ENCODE measurements at places on chromosomes 11 and 22.

DNA sequence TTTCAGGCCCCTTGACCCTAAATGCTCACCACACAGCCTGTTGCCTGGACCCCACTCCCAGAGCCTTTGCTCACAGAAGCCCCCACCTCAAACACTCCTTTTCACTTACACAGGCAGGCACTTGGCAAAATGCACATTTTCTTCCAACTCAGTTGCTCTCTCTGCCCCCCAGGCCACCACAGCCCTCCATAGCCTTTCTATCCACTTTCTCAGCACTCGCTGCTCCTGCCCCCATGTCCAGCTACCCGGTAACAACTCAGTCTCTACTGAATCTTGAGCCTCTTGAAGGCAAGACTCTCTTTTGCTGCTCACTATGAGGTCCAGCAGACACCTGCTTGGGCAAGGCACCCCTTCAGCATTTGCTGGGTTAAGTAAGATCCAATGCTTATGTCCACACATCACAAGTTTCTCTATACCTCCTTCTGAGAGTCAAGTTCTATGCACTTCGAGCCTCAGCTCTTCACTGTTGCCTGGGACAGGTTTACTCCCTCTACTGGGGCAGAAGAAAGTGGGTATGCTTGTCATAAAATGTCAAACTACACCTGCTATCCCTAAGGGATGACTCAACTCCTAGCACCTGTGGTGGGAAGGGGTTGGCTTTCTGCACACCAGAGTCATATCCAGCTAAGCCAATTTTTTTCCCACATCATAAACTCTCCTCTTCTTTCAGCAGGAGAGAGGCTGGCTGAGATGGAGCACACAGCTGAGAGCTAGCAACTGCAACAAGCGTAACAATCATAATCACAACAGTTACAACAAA is 36.9 kb downstream of the MORC2 start:
- DNase-seq: no peak

GRCh38 chr22:50314455-50315288 is 7.2 kb upstream of the PLXNB2 start:
- no peak for DNase-seq

GRCh38 chr11:93189462-93189861 is 8.3 kb downstream of the SLC36A4 start:
- DNase-seq: no peak

GRCh38 chr11:35348898-35349687 is 70.3 kb downstream of the SLC1A2 start:
- no peak for DNase-seq

DNA sequence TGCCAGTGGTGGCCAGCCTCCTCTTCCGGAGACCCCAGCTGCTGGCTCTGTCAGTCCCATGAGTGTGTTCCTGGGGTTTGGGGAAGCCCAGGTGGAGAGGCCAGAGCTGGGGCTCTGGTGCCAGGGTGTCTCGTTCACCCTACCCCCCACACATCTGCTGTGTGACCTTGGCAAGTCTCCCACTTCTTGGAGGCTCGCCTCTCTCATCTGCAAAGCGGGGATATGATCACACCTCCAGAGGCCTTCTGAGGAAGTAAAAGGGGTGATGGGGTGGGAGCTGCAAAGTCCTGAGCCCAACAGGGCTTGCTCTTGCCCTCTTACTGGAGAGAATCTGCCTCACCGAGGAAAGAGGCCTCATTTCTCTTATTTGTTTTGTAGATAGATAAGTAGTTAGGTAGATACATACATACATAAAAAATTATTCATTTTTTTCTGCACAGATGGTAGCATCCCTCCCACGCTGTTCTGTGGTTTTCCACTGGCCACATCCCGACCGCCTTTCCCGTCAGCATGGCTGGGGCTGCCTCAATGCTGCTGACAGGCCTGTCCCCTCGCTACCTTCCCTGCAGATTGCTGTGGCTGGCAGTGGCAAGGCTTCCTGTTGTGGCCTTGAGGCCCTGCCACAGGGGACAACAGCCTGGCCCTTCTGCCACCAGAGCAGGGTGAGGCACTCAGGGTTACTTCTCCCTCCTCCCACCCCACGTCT is 23.9 kb downstream of the MYO7A start:
- DNase-seq: no peak

GRCh38 chr22:49638001-49638400 is 189.7 kb downstream of the BRD1 start:
- DNase-seq: no peak

- no peak for DNase-seq
These were observed 189.9 kb downstream of the NTM start for GRCh38 chr11:131560287-131560686.

DNA sequence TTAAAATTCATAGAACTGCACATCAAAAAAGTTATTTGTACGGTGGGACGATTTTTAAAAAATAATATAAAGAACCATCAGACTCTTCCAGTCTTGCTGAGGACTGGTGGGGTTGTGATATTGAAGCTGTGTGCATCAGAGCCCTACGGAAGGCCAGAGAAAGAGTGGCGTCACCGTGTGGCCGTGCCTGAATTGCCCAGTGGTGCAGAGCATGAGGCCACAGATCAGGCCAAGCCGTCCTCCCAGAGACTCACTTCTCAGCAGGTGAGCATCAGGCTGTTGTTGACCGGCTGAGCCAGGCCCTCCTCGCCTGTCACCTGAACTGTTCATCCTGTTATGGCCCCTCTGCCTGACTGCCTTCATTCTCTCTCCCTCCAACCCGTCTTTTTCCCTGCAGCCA is 1013.9 kb downstream of the TBC1D22A start:
- no peak for DNase-seq

DNA sequence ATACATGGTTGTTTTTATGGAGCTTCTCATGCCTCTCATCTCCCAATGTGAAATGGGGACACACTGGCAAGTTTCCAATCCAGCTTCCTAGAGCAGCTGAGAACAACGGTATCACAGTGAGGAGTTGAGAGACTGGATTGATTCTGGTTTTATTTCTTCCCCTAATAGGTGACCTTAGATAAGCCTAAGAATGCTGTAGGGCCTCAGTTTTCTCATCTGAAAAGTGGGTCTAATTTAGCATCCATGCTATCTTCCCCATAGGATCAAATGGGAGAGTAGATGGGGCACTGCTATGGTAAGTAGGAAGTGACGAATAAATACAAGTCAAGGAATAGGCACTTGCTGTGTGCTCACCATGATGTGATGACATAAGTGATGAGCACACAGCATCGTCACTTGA is 61.1 kb upstream of the PHOX2A start:
- no peak for DNase-seq

DNA sequence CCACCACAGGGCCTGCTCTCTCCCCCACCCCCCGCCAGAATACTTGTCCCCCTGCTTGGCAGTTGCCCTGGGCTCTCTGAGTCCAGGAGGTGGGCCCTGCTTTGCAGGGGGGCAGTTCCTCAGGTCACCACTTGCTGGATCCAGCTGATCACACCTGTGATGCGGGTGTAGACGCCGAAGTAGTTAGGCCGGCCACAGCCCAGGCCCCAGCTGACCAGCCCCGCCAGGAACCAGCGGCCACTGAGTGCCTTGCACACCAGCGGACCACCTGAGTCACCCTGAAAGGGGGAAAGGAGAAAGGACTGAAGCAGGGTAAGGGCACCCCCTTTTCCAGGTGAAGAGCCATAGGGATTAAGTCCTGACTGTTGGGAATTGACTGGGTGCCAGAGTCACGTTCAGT is 14.4 kb downstream of the KCTD17 start:
- no peak for DNase-seq

DNA sequence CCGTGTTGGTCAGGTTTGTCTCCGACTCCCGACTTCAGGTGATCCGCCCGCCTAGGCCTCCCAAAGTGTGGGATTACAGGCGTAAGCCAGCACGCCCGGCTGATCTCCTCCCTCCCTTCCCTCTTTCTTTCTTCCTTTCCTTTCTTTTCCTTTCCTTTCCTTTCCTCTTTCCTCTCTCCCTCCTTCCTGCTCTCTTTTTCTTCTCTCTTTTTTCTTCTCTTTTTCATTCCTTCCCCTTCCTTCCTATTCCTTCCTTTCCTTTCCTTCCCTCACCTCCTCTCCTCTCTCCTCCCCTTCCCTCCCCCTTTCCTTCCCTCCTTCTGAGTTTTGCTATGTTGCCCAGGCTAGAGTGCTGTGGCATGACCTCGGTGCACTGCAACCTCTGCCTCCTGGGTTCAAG is 3.9 kb upstream of the ZDHHC5 start:
- no peak for DNase-seq

DNA sequence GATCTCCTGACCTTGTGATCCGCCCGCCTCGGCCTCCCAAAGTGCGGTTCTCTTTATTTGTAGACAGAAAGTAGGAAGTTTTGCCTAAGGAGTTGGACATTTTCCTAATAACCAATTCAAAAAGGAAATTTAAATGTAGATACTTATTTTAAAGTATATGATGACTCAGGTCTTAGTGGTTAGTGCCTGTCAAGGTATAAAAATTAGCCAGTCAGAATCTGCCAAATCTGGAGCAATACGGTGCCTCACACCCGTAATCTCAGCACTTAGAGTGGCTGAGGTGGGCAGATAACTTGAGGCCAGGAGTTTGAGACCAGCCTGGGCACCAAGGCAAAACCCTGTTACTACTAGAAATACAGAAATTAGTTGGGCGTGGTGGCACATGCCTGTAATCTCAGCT is 86.7 kb upstream of the RASSF10 start:
- DNase-seq: no peak

DNA sequence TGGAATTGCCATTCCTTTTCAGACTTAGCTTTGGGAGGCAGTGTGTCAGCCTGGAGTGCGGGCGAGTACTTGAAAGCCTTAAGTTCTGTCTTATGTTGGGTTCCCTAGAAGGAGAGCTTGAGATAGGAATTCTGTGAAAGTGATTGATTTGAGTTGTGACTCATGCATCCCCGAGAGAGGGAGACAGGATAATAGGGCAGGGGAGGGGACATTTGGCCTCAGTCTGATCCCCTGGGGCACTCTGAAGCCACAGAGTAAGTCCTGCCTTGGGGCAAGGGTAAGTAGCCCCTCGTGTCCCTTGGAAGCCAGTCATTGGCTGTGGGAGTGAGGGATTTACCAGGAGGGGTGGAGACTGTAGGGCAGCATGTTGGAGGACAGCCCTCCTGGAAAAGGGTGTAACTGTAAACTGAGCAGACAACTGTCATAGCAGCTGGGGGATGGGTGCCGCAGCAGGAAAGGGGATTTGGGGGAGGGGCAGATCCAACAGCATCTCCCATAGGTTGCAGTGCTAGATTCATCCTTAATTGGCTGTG is 44.0 kb downstream of the KIAA1671 start:
- DNase-seq: peak; percentile 35

- DNase-seq: no peak
These were observed 13.8 kb upstream of the DDB2 start for GRCh38 chr11:47201015-47201414.

DNA sequence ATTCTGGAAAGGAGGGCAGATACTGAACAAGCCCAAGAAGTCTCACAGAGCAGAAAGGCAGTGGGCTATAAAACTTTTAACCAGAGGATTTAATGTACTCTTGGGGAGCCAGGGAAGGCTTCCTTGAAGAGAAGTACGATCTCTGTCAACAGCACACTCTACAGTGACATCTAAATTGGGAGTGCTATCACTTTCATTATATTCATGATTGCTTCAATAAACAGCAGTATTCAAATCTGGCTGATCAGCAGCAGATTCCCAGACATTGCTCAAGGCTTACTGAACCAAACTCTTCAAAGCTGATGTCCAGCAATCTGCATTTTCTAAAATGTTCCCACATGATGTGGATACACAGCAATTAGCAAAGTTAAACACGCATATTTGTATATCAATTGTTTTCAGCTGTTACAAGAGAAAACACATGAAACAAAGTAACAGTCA is 44.2 kb downstream of the SYTL2 start:
- peak; percentile 34 for DNase-seq

- DNase-seq: no peak
These were observed 4.8 kb upstream of the SUN2 start for GRCh38 chr22:38760477-38761201.

DNA sequence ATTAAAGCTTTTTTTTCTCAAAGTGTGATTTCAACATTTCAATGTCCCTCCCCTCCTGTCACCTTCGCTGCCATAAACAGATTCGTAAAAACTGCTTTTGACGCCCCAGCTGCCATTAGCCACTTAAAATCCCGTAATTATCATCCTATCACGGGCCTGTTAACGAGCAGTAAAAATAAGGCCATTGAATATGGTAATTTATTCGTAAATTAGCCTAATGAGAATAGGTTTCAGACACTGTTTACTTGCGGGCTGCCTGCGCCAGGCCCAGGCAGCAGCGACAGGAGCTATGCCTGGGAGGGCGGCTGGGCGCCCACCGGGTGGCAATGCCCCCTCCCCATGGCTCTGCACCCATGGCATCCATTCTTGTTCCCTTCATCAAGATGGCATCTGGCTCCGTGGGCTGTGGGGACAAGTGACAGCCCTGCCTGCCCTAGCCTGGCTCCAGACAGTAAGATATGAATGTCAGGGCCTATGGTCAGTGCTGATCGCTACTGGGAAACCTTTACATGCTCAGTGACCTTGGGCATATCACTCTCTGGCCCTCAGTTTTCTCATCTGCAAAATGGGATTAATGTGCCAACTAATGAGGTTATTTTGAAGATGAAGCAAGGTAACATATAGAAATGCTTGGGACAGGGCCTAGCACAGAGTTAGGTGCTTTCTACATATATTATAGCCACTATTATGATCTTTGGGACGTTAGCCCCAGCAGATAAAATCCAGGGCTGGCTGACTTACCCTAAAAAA is 500.8 kb downstream of the MN1 start:
- no peak for DNase-seq

- no peak for DNase-seq
These were observed 90.1 kb downstream of the STK33 start for GRCh38 chr11:8503910-8504364.

- no peak for DNase-seq
These were observed 18.1 kb upstream of the ELF5 start for GRCh38 chr11:34531663-34532062.

GRCh38 chr11:9952511-9953196 is 288.8 kb downstream of the SWAP70 start:
- no peak for DNase-seq

- no peak for DNase-seq
These were observed 16.9 kb downstream of the SMCO4 start for GRCh38 chr11:93526346-93526633.

GRCh38 chr11:123478352-123478987 is 48.4 kb downstream of the GRAMD1B start:
- peak; percentile 81 for DNase-seq

- DNase-seq: no peak
These were observed 6.3 kb downstream of the RASSF7 start for GRCh38 chr11:567011-567628.

DNA sequence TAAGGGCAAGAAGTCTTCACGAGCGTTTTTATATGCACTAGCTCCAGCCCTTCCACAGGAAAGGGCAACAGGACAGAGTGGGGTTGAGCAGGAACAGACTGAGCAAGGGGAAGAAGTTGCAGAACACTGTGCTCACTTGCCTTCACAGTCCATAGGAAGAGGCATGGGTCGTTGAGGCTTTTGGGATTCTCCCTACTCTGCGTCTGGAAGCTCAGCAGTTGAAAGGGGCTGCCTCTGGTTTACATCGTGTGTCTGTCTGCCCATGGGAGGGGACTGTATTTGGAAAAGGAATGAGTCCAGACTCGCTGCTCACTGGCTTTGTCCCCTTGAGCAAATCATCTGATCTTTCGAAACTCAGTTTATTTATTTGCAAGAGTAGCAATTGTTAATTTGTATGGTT is 1.1 kb upstream of the PDGFD start:
- no peak for DNase-seq

Measured in left kidney (tissue), 8 donors.